ENCODE measurements at places on chromosomes 16 and 17. TPM values are rescaled to one million over a fixed set of nuclear protein-coding genes. Genes with fewer than 3 reads are reported as not detected.

SLX1B gene
- total RNA-seq, result 9.6 TPM

HIGD1B gene
- total RNA-seq, result not detected

ZNF652 gene
- total RNA-seq, result 19.3 TPM

ARL5C gene
- total RNA-seq, result not detected

FOXJ1 gene
- not detected for total RNA-seq

ADCY9 gene
- 42.5 TPM for total RNA-seq

EXOC3L1 gene
- total RNA-seq, result not detected

CACNB1 gene
- total RNA-seq, result 3.7 TPM

RUSF1 gene
- 35.0 TPM for total RNA-seq

ABCC3 gene
- not detected for total RNA-seq

CCL13 gene
- total RNA-seq, result not detected

HOXB4 gene
- total RNA-seq, result not detected

RPUSD1 gene
- total RNA-seq, result 34.8 TPM

AHSP gene
- total RNA-seq, result not detected

VPS35 gene
- total RNA-seq, result 164 TPM

CNTNAP1 gene
- 22.5 TPM for total RNA-seq

TSPAN10 gene
- total RNA-seq, result 121 TPM

MT1A gene
- 7.9 TPM for total RNA-seq

KRT222 gene
- not detected for total RNA-seq

ABAT gene
- 6.5 TPM for total RNA-seq

CCL7 gene
- total RNA-seq, result 1.7 TPM

PNMT gene
- total RNA-seq, result not detected

NGFR gene
- total RNA-seq, result 13.3 TPM

KRT39 gene
- not detected for total RNA-seq

SMIM36 gene
- not detected for total RNA-seq

Measured in melanocyte of skin (primary cell).